GM23248 (cell line): ENCODE measurements at places on chromosomes 1 and 21.

DNA sequence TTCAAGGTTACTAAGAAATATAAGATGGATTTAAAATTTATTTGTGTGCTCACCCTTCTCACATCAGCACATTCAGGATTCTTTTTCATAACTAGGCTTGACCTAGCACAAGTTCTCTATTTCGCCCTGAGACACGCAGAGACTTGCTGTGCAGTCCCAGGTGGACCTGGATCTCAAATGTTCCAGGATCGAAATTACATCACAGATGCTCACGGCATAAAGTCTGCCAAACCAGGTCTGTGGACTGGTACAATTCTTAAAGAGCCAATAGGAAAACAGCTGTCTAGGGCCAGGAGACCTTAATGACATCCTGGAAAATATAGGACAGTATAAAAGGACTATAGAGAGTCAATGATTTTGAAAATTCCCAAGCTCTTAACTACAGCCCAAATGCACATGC lies 2.2 kb downstream of the PGBD5 start:
- DNase-seq, result no peak

DNA sequence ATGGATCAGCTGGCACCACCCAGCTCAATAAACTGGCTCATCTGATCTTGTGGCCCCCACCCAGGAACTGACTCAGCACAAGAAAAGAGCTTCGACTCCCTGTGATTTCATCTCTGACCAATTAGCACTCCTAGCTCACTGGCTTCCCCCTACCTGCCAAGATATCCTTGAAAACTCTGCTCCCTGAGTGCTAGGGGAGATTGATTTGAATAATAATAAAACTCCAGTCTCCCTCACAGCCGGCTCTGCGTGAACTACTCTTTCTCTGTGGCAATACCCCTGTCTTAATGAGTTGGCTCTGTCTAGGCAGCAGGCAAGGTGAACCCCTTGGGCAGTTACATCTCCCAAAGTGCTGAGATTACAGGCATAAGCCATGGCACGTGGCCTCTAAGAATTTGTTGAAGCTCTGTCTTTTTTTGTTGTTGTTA lies 11.8 kb upstream of the RHBDL2 start:
- DNase-seq, result peak; percentile 20

- DNase-seq, result no peak
These were observed 2.3 kb downstream of the FGR start for GRCh38 chr1:27632387-27633297.

DNA sequence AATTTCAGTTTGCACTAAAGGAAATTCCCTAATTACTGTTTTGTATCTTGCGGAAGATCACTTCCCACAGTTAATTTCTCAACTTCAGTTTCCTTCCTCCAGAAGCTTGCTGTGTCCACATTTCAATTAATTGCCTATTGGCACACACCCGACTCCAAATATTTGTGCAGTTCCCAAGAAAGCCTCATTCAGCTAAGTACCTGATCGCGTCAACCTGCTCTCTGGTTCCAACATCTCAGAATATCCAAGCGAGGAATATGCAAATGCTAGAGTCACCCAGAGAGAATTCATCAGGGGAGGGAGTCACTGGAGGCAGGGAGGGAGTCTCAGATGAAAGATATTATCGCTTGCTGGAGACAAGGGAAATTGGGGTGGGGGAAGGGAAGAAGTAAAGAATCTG lies 351.3 kb downstream of the RRAGC start:
- no peak for DNase-seq

GRCh38 chr1:100927276-100927675 lies 31.4 kb downstream of the SLC30A7 start:
- DNase-seq, result no peak

GRCh38 chr1:75134647-75135572 lies 722 bp downstream of the LHX8 start:
- DNase-seq, result no peak

DNA sequence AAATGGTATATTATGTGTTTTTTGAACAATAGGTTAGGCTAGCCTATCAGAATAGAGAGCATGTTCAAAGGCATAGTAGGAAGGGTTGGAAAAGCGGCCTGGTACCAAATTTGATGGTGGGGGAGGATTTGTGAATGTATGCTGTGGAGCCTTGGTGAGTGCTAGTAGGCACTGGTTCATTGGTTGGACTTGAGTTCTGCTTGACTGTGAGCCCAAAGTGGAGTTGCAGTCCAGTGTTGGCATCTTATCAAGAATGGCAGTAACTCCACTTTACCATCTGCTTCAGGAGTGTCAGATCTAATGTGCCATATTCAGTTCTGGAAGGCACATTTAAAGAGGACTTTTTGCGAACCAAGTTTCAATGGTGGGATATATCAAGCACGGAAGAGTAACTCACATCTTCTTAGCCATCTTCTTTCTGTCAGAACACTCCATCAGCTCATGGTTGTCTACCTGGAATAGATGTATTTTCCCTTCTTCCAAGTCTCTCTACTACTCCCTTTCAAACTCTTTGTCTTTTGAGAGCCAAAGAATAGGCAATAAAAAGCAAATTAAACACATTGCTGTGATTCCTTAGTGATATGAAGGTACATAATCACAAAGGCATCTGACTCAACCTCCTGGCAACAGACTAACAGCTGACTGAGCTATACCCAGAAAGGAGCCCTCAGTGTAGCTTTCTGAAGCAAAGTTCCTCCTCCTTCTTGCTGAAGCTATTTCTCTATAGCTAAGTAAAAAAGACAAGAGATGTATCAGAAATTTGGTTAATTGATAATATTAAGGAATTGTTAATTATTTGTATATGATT lies 21.7 kb downstream of the LRRC8B start:
- DNase-seq, result peak; percentile 63

GRCh38 chr1:92934395-92935378 lies 26.6 kb downstream of the DIPK1A start:
- peak; percentile 78 for DNase-seq

DNA sequence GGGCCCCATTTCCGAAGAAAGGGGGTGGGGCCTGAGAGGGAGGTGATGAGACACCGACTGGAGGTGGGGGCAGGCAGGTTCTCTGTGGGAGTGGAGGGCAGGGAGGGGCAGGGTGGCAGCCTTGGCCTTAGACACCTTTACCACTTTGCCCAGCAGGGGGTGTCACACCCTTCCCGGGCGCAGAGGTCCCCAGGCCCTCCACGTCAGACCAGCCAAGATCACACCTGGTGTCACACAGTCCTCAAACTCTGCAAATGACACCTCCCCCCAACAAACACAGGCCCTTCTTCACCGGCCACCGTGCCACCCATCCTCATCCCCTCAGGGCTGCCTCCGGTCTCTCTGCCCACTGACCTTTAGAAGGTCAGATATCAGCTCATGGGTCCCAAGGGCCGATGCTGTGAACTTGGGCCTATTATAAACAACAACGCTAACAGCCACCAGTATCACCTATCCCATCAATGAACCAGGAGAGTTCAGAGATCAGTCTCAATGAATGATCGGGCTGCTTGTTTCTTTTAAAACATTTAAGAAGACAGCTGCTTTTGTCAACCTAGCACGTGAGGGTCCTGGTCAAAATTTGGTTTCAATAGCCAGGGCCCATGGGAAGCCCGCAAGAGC lies 103.9 kb downstream of the CASZ1 start:
- peak; percentile 10 for DNase-seq

DNA sequence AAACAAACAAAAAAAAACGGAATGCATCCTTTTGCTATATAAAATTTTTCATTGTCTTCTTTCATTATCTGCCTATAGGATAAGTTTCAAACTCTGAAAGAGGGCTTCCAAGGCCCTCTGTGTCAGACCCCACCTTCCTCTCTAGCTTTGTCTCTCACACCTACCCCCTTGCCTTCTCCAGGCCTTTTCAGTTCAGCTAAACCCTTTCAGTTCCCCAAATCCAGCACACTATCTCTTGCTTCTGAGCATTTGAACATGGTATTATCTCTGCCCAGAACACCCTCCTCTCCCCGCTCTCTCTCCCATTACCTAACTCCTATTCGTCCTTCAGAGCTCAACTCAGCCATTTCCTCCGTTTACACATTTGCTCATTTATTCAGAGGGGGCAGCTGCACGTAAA lies 35.7 kb downstream of the C1orf216 start:
- DNase-seq, result no peak

DNA sequence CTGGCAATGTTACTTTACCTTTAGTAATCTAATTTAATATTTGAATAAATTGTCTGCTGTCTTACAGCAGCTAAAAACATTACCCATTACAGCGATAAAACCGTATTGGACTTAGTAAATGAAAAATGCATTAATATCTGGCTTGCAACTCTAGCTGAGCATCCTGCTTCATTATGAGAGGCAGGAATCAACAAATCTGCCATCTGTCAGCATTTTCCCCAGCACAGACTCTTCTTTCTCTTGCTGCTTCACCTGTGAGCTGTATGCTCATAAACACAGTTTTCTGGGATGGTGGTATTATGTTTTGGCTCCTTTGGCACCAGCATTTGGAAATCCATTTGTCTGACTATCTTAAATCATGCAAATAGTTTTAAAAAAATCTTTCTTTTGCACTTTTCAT lies 487.1 kb downstream of the KCNT2 start:
- DNase-seq, result no peak

DNA sequence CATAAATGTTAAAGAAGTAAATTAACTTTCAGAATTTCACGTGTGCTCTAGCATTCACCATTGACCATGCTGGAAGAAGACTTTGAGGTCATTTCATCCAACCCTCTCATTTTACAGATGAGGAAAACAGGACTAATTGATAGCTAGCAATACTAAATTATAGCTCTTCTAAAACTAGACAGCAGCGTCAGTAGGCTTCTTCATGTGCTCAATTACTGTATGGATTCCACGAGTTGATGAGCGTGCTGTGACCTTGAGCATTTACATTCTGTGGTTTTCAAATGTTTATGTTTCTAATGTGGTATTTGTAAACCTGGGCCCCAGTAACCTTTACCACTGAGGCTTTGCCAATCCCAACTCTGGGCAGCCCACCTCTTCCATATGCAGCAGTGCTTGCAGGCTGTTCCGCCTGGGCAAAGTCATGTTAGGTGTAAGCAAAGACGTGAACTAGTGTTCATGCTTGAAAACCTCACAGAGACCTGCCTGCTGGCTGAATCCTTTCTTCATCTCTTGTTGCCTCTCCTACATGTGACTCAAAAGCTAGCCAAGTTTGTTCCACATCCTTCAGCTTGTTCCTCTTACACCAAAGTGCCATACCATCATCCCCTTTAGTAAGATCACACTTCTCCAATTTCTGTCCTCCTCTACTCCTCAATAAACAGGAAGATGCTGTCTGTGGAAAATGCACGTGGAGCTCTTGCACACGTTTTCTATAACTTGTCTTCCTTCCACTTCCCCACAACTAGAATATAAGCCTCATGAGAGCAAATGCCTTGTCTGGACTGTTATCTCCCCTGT lies 17.2 kb downstream of the KCNJ15 start:
- no peak for DNase-seq

DNA sequence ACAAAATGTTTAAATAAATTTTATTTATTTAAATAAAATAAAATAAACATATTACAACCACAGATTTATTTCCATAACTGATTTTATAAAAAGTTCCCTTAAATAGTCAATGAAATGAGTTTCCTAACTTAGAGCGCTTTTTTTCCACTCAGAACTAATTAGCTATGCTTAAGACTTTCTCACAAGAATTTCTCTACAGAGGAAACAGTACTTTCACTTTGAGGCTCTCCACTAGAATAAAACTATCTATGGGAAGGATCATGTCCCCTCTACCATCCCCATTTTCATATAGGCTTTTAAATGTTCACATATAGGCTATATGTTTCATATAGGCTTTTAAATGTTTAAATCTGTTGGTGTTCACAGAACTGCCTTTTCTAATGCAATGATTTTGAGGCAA lies 40.0 kb upstream of the DPH5 start:
- DNase-seq, result no peak

DNA sequence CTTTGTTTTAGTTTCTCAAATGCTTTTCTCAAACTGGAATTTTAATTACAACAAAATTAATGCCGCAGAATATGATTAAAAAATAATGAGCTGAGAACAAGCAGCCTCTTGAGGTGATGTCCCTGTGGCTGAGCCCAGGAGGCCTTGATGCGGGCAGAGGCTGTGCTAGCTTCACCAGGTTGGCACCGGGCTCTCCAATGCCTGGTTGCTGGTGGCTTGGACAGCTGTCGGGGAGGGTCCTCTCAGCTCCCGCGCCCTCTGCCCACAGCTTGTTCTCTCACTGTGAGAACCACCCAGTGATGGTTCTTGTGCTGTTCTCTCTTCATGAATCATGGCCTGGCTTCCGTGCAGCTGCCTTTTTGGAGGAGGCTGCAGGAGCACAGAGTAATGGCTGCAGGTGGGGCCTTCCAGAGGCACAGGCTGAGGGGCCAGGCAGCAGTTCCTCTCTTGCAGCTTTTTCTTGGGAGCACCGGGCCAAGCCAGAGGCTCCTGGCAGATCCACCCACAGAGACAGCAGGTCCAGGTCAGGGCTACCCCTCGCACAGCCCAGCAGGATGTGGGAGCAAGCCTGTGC lies 156.3 kb downstream of the PCBP3 start:
- no peak for DNase-seq

DNA sequence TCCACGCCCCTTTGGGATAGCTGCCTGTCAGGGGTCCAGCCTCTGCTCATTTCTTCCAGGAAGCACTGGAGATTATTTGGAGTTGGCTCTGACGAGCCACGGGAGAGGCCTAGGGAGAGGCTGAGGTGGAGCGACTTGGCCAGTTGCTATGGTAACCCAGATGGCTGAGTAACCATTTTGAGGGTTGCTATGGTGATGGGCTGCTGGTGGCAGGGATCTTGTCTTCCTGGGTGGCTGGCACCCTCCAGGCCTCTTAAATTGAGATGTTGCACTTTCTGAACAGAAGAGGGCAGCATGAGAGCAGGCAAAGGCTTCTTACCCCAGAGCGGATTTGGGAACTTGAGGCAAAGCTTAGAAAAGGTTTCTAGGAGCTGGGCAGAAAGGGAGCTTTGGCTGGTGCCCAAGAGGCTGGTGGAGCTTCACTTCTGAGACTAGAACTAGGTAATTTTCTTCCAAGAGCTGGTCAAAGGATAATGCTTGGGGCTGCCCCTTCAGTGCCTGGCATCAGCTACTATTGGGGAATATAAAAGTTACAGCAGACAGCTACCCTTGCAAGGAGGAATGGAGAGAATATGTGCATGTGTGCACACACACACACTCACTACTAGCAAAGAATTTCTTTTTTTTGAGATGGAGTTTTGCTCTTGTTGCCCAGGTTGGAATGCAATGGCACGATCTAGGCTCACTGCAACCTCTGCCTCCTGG lies 72.5 kb downstream of the NDUFS5 start:
- DNase-seq, result peak; percentile 97

DNA sequence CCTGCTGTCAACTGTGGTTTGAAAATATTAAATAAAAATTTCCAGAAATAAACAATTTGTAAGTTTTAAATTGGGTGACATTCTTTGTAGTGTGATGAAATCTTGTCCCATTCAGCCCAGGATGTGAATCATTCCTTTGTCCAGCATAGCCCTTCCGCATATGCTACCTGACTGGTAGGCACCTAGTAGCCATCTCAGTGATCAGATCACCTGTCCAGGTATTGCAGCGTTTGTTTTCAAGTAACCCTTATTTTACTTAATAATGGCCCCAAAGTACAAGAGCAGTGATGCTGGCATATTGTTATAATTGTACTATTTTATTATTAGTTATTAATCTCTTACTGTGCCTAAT lies 351.6 kb upstream of the B3GALT2 start:
- no peak for DNase-seq

GRCh38 chr1:43348343-43348808 lies 10.4 kb upstream of the CDC20 start:
- no peak for DNase-seq
